ENCODE measurements at places on chromosomes 16 and 17.

GRCh38 chr17:77476931-77477805, 336.4 kb downstream of the SEC14L1 start:
- no peak for DNase-seq

DNA sequence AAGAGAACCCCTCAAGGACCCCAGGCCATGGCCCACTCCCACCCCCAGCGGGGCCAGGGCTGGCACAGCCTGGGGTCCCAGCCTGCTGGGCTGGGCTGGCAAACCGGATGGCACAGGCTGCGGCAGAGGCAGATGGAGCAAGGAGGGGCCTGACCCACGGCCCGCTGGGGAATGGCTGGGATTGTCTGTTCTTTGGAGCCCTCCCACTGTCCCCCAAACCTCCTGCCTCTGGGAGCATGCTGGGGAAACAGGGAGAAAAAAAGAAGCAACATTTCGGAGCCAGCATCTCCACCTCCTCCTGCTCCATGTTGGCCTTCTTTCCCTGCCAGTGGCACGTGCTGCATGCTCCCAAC, 37.1 kb upstream of the LHX1 start:
- no peak for DNase-seq

DNA sequence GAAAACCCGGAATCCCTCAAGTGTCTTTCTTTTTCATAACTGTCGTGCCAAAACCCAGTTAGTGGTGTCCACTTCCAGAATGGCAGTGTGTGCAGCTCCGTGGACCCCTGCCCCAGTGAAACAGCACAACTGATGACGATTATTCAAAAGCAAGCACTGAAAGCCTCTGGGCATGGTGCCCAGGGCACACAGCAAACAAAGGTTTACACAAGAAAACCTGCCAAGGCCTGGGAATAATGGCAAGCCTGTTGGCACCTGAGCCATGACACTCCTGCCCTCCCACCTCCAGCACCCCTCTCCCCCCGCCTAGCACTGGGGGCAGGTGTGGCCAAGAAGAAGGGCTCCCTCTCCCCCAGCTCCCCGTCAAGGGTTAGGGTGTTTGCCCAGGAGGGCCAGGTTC, 2.8 kb downstream of the PKMYT1 start:
- DNase-seq: no peak

- DNase-seq: no peak
Observed at GRCh38 chr17:63191610-63192009, 225.6 kb downstream of the TANC2 start.

DNA sequence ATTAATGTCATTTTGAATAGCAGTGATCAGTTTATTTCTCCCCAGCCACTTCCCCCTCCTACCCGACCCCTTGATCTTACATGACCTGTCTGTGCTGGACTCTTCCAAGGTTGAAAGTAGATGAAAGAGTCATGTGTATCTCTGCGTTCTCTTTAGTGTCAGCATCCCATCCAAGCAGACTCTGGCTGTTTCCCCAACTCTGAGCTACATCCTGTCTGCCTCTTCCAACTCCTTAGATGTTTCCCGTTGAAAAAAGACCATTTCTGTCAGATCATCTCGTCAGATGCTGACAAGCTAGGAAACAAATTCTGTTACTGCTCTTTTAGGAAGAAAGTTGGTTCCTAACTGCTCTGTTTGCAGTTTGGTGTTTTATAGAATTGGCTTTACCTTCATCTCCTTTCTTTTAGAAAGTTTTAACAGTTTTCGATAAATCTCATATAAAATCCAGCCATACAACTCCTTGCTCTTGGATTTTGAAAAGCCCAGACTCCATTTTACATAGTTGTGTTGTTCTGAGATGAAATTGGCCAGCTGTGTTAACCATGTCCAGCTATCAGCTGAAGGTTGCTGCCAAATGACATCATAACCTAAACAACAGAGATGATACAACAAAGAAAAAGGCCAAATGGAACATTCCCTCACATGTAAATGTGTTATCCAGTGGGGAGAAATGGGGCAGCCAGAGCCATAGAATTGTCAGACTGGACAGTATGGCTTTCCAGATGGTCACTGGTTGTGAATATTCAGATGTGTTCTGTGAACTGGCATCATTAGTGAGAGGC, 43.5 kb downstream of the CYB561 start:
- no peak for DNase-seq
